ENCODE measurements at places on chromosomes 2 and 18.

DNA sequence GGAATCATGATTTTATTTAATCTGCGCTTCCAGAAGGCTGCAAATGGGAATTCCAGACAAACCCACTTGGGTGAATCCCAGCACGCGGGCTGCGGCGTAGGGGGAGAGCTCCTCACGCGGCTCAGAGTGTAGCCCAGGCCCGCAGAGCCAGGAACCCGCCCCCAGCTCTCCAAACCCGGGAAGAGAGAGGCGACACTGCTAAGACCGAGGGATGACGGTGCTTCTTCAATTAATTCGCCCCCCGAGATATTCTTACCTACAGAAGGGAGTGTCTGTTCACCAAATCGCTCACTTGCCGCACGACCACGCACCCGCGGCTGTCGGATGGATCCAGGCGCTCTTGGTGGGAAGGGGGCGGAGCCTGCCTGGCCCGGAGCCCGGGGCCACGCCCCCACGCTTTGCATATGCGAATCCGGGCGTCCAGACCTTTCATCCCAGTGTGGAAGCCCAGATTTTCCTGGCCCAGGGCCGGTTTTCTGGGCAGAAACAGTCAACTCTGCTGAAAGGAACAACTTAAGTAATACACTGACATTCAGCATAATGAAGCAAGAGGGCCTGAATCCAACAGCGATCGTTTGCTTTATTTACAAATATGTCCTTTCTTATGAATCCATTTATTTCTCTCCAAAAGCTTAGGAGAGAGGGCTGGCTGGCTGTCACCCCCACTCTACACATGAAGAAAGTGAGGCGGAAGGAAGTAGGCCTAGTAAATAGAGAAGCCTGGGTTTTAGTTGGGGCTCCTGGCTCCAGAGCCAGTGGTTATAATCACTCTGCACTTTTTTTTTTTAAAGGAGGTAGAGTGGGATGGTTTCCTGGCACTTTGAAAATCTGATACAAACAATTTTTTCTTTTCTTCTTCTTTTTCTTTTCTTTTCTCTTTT lies at the start of gene SLC19A3:
SLC19A3 (minus strand) TSS at position 342 of the 881 bp plus-strand sequence. CDS start 15,710 bp downstream, outside the sequence.
- DNase-seq, result peak; percentile 69

DNA sequence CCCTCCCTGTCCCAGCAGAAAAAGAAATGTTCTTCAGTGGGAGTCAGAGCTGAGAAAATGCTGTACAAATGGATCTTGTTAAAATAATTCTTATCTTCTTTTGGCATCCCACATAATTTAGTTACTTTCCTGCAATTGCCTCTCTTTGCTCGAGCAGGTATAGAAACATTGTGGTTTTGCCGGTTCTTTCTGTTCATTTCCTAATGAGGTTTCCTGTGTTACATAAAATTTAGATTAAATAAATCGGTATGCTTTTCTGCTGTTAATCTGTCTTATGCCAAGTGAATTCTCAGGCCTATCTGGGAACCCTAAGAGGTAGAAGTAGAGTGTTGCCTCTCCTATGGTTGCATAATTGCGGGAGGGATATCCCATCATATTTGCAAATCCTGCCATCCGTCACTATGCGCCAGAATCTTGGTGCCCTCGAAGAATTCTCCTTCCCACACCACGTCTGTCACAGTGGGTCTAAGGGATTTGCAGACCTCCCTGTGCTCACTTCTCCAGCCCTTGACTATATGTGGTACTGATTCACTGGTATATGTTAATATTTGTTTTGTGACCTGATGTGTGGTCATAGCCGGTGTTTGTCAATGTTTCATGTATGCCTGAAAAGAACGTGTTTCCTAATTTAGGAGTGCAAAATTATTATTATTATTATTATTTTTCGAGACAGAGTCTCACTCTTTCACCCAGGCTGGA lies 12.2 kb upstream of the HDAC4 start:
- DNase-seq, result no peak

DNA sequence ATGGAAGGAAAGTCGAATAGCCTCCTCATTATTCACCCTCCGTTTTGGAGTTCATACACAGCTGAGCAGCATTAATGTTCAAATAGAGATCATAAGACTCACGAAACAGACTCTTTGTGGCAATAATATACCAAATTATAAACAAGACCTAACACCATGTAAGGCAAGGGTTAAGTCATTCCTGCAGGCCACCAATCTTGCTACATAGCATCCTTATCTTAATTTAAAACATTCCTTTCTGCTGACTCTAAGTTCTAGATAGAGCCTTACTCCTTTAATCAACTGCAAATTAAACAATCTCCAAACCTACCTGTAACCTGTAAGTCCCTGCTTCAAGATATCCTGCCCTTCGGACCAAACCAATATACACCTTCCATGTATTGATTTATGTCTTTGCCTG lies 178.0 kb downstream of the PDE11A start:
- DNase-seq, result no peak

DNA sequence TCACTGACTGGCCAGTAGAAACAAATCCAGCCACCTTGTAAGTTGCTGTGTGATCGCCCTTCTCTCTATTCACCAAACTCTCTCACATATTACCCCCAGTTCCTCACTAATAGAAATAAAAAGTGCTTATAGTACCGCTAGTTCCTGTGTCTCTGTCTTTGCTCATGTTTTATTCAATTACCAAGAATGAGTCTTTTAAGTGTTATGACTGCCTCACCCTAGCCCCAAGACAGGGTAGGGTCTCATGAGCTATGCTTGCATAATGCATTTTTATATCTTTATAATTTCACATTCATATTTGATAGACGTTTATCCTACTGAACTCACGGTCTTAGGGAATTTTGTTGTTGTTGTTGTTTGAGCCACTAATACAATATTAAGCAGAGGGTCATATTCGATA lies 109.6 kb upstream of the DOK6 start:
- DNase-seq, result no peak

- DNase-seq, result no peak
Measured at GRCh38 chr18:46243095-46243494, 138.9 kb downstream of the HAUS1 start.

- no peak for DNase-seq
Measured at GRCh38 chr2:88114889-88115288, 13.0 kb downstream of the FABP1 start.

DNA sequence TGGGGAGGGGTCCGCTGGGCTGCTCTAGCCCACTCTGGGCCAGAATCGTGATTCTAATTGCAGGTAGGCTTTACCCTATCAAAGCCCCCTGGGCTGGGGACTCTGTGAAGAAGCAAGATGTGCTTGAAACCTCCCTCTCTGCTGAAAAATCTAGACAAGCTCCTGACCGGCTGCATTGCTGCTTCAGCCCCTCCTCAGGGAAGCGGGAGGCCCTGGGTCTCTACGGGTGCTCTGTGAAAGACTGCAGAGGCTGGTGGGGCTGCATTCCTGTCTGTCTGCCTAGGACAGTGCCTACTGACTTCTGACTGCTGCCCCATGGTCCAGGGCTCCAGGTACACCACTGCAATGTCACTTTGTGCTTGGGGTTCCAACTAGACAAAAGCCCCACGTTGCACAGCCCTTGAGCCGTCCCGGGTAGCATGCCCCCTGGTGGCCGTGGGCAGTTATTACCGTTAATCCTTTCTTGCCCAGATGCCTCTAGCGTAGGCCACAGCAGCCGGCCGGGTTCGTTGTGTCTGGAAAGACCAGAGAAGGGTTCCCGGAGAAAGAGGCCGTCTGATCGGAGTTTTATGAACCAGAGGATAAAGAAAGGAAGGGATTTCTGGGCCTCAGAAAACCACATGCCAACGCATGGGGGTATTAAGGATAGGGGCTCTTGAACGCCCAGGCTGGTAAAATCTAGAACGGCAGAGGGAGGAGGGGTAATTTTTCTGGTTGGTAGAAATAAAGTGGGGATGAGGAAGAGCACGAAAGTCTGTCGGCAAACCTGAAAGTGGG lies 15.9 kb upstream of the C1QL2 start:
- peak; percentile 32 for DNase-seq

- DNase-seq, result no peak
Measured at GRCh38 chr2:99939135-99939534, 203.3 kb downstream of the AFF3 start.

- DNase-seq, result peak; percentile 57
Measured at GRCh38 chr18:63319383-63320122, at the start of gene BCL2. TSS of gene BCL2 (minus strand) at chr18:63319769.

DNA sequence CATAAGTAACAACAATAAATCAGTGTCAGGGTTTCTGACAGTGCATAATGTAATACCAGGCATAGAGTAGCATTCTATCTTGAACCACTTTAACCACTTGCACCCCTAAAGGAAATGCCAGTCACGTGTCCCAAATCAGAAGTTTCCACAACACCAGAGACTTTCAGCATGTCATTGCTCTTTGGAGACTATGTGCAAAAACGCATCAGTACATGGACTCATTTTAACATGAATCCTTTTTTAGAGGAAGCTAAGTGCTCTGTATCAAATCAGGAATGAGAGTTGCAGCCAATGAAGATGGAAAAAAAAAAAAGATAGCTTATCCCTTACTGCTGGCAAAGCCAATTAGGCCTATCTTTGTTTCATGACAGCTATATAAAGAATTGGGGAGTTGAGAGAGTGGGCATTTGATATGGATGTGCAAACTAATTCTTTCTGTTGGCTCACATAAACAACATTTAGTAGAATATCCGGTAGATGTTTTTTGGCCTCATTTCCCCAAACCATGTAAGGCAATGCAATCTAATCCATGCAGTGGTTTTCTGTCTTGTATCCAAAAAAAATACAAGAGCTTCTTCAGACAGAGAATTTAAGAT lies 353.1 kb downstream of the IRS1 start:
- DNase-seq, result no peak

DNA sequence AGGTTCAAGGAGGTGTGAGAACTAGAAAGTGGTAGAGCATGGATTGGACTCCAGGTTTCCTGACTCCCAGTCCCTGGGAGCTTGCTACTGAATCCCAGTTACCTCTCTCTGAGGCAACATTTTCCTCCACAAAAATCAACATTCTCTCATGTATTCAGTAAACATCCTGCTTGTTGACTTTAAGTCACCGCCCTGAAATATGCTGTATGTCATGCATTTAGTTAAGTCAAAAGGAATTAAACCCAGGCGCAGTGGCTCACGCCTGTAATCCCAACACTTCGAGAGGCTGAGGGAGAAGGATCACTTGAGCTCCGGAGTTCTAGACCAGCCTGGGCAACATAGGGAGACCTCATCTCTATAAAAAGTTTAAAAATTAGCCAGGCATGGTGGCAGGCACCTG lies 3.8 kb downstream of the MATN3 start:
- DNase-seq, result no peak

GRCh38 chr2:216389570-216389969 lies 17.3 kb upstream of the MARCHF4 start:
- no peak for DNase-seq

GRCh38 chr2:209441541-209441940 lies 17.7 kb downstream of the MAP2 start:
- peak; percentile 59 for DNase-seq

GRCh38 chr2:176891857-176892256 lies 320.7 kb upstream of the HNRNPA3 start:
- no peak for DNase-seq

GRCh38 chr18:41482501-41482900 lies 472.5 kb upstream of the PIK3C3 start:
- no peak for DNase-seq
